ENCODE measurements at places on chromosomes 6 and 20.

- DNase-seq = no peak
These were observed 44.6 kb upstream of the SH3BGRL2 start for GRCh38 chr6:79586548-79586947.

DNA sequence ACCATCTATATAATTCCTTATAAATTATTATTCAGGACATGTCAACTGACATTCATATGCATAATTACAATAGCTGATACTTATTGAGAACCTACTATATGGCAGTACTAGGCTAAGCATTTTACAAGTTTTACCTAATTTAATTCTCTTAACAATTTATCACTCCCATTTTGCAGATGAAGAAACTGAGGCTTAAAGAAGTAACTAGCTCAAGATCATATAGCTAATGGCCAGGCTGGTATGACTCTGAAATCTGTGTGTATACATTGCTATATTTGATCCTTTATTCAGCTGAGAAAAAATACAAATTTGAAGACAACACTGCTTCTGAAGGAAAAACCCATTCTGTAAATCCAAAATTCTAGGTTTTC, 85.0 kb downstream of the CRYBG1 start:
- DNase-seq = no peak

DNA sequence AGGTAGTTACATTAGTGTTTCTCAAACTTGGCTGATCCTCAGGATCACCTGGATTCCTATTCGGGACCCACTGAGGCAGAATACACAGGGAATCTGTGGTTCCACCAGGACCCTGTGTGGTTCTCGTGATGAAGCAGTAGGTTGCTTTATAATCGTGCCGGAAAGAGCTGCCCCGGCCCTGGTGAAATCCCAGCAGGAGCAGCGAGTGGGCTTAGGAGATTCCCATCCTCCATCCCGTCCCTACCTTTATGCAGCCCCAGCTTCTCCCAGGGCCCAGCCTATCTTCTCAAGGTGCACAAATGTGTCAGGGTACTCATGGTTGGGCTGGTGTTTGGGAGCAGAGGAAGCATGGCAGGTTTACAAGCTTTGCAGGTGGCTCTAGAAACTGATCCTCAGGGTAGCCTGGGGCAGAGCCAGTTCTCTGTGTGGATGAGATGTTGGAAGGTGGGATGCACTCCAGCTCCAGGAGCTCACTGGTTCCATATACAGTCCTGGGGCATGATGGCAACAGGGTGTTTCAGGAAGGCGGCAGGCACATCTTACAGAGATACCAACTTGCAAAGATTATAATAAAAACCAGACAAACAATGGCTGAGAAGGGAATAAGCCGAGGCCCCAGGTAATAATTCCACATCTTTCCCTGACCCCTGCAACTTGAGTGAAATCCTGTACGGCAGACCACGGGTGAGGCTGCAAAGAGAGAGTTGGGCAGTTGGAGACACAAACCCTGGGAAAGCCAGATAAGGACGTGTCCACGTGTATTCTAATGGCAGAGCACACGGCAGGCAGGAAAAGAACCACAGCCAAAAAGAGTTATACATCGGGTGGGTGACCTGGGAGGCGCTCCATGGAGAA, 5.9 kb downstream of the SLC22A1 start:
- peak; percentile 36 for DNase-seq

GRCh38 chr6:99016355-99016754, 68.6 kb upstream of the FBXL4 start:
- no peak for DNase-seq

GRCh38 chr6:151494235-151494935, 568 bp downstream of the CCDC170 start:
- peak; percentile 81 for DNase-seq

DNA sequence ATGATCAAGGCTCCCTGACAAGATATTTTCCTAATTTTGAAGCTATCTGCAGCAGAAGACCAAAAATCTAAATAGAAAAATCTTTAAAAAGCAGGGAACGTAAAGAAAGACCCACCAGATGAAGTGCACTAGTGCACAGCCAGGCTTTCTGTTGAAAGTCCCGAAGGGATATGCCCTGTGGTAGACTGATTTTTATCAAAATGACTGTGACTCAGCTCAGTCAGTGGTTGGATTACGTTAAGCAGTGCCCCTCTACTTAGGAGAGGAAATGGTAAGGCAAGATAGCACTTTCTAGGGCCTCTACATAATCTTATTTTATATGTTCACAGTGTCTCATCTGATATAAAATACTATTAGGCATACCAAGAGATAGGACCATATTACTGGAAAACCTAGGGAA, 123.4 kb upstream of the RAB32 start:
- no peak for DNase-seq

All from aorta (tissue), 5 donors.